Activated naive CD8-positive, alpha-beta T cell treated with anti-CD3 and anti-CD28 coated beads, Interleukin-2, amount 10 ng/mL, durations not matched to agents 7 days and 5 days (primary cell): ENCODE measurements at places on chromosomes 5 and 9. TPM values are rescaled to one million over a fixed set of nuclear protein-coding genes. Genes with fewer than 3 reads are reported as not detected.

TRAPPC13 gene
- 18.8 TPM for total RNA-seq

DNA sequence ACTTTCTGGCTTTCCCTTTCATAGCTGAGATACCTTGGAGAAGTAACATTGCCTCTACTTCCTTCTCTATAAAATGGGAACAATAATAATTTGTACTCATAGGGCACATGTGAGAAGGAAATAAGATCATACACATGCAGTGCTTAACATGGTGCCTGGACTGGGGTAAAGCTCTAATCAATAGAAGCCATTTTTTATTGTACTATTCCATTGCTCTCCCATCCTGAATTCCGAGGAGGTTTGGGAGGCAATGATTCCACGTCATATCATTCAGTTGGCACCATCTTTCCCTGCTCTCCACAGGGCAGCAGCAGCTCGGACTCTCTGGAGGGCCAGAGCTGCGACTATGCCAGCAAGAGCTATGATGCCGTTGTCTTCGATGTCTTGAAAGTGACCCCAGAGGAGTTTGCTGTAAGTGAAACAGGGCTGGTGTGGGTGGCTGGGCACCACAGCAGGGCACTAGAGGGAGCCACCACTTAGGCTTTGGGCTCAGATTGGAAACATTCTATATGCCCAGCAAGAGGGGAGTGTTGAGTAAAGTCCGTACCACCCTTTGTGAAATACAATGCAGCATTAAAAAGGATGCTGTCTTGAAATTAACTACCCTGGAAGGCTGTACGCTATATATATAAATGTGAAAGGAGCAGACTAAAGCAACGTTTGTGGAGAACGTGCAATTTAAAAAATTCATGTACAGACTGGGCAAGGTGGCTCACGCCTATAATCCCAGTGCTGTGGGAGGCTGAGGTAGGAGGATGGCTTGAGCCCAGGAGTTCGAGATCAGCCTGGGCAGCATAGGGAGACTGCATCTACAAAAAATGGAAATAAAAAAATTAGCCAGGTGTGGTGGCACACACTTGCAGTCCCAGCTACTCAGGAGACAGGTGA, 51.2 kb downstream of the RALGPS1 start:
- no peak for DNase-seq
- H3K4me3 ChIP-seq: no peak overlapping the region
- no peak overlapping the region for H3K27ac ChIP-seq

GRCh38 chr5:38257308-38258041, 884 bp upstream of the EGFLAM start:
- no peak for DNase-seq
- peaks cover 5% of the 10 kb centered on the region for H3K4me1 ChIP-seq
- no peaks in the 10 kb centered on the region for H3K36me3 ChIP-seq
- no peak overlapping the region for H3K27ac ChIP-seq

- H3K36me3 ChIP-seq: no peaks in the 10 kb centered on the region
- H3K27me3 ChIP-seq: peaks cover 15% of the 10 kb centered on the region
- peaks cover 11% of the 10 kb centered on the region for H3K4me1 ChIP-seq
These were observed 46.5 kb downstream of the SH3PXD2B start for GRCh38 chr5:172407822-172408221.

GRCh38 chr5:169895926-169896325, 84.4 kb downstream of the INSYN2B start:
- H3K27ac ChIP-seq: peak overlapping the region; percentile 42
- H3K36me3 ChIP-seq: peaks cover 46% of the 10 kb centered on the region
- no peaks in the 10 kb centered on the region for H3K27me3 ChIP-seq
- no peak for DNase-seq

- H3K4me1 ChIP-seq: peaks cover 5% of the 10 kb centered on the region
- no peaks in the 10 kb centered on the region for H3K36me3 ChIP-seq
- H3K4me3 ChIP-seq: no peak overlapping the region
- no peak for DNase-seq
- peaks cover 3% of the 10 kb centered on the region for H3K27me3 ChIP-seq
- H3K27ac ChIP-seq: no peak overlapping the region
These were observed 5.7 kb downstream of the NDST1 start for GRCh38 chr5:150513375-150514309.

GRCh38 chr9:131084661-131085369, 11.5 kb upstream of the AIF1L start:
- no peaks in the 10 kb centered on the region for H3K36me3 ChIP-seq
- no peaks in the 10 kb centered on the region for H3K4me1 ChIP-seq
- H3K27me3 ChIP-seq: no peaks in the 10 kb centered on the region
- H3K27ac ChIP-seq: no peak overlapping the region
- no peak overlapping the region for H3K4me3 ChIP-seq
- no peak for DNase-seq

HEMGN gene
- 1.1 TPM for total RNA-seq

GRCh38 chr9:36798350-36799065, 225.8 kb downstream of the MELK start:
- H3K36me3 ChIP-seq: no peaks in the 10 kb centered on the region
- no peak overlapping the region for H3K4me3 ChIP-seq
- no peaks in the 10 kb centered on the region for H3K4me1 ChIP-seq
- DNase-seq: no peak

DNA sequence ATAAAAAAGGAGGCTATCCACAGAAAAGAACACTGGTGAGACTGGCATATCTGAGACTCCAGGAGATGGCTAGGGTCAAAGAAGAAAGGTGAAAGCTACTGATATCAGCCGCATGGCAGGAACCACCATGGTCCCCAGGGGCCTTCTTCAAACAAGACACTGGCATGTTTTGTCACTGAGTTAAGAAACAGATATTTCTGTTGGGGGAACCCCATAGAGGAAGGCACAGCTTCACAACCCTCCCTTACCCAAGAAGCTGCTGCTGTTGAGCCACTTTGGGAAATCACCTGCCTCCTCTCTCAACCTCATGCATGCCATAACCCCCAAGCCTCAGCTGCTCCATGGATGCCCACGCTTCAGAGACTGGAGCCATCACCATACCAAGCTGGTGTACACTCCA, 13.3 kb upstream of the BTNL3 start:
- H3K4me3 ChIP-seq: no peak overlapping the region
- H3K4me1 ChIP-seq: peaks cover 11% of the 10 kb centered on the region
- H3K27ac ChIP-seq: no peak overlapping the region
- DNase-seq: no peak
- no peaks in the 10 kb centered on the region for H3K36me3 ChIP-seq
- H3K27me3 ChIP-seq: peaks cover 6% of the 10 kb centered on the region

- peaks cover 9% of the 10 kb centered on the region for H3K4me1 ChIP-seq
- H3K27ac ChIP-seq: no peak overlapping the region
- peaks cover 5% of the 10 kb centered on the region for H3K36me3 ChIP-seq
- H3K27me3 ChIP-seq: no peaks in the 10 kb centered on the region
- no peak for DNase-seq
These were observed 56.8 kb downstream of the ELL2 start for GRCh38 chr5:95904827-95905226.

DNA sequence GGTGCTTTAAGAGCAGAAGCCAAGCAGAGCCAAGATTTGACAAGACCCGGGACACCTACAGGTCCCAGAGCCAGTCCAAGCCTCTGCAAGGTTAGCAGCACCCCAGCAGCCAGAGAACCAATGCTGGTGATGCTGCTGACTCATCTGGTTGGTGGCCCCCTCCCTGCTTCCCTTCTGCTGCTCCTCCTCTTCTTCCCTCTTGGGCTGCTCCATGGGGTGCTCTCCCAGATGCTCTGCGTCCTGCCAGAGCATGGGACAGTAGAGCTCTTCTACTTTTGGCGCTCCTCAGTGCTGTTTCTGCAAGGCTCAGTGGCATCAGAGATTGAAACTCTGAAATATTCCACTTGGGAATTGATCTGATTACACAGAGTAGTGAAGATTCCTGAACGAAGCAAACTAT, 76.1 kb upstream of the SAP30L start:
- H3K27me3 ChIP-seq: no peaks in the 10 kb centered on the region
- H3K4me1 ChIP-seq: no peaks in the 10 kb centered on the region
- H3K36me3 ChIP-seq: no peaks in the 10 kb centered on the region

DNA sequence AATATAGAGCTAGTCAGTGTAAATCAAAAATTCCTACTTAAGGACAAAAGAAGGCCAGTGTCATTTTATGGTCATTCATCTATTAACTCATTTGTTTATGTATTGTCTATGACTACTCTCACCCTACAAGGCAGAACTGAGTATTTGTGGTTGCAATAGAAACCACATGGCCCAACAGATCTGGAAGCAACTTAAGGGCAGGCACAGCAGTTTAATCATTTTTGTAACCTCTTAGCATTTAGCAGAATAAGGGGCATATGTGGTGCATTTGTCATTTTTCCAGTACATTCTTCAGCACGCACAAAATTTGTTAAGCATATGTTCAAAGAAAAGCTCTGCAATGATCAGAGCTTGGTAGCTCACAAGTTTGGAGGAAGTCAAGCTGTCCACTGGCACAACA, 1.1 kb downstream of the FKBP15 start:
- H3K36me3 ChIP-seq: peaks cover 6% of the 10 kb centered on the region
- peak overlapping the region; percentile 42 for H3K27ac ChIP-seq
- H3K27me3 ChIP-seq: no peaks in the 10 kb centered on the region
- no peak for DNase-seq
